Naive thymus-derived CD4-positive, alpha-beta T cell (primary cell): ENCODE measurements at places on chromosomes 5 and 9. TPM values are rescaled to one million over a fixed set of nuclear protein-coding genes. Genes with fewer than 3 reads are reported as not detected.

Gene GLRA1
- total RNA-seq, result not detected

DNA sequence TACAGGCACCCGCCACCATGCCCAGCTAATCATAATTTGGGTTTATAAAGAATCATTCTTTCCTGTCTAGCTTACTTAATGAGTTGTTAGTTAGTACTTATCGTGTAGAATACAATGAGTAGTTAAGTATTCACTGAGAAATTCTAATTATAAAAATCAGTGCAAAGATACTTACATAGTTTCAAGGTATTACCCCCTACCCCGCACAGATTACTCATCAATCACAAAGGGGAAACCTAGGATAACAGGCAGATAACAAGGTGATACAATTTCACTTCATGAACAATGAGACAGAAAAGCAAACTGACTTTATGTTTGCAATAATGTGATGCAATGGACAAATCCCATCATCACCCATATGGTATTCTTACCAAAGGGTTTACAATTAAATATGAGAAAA, 109.6 kb downstream of the FAM174A start:
- H3K4me3 ChIP-seq, result no peak overlapping the region
- no peaks in the 10 kb centered on the region for H3K27me3 ChIP-seq
- no peak overlapping the region for H3K27ac ChIP-seq
- DNase-seq, result no peak
- H3K4me1 ChIP-seq, result no peaks in the 10 kb centered on the region
- H3K36me3 ChIP-seq, result no peaks in the 10 kb centered on the region

DNA sequence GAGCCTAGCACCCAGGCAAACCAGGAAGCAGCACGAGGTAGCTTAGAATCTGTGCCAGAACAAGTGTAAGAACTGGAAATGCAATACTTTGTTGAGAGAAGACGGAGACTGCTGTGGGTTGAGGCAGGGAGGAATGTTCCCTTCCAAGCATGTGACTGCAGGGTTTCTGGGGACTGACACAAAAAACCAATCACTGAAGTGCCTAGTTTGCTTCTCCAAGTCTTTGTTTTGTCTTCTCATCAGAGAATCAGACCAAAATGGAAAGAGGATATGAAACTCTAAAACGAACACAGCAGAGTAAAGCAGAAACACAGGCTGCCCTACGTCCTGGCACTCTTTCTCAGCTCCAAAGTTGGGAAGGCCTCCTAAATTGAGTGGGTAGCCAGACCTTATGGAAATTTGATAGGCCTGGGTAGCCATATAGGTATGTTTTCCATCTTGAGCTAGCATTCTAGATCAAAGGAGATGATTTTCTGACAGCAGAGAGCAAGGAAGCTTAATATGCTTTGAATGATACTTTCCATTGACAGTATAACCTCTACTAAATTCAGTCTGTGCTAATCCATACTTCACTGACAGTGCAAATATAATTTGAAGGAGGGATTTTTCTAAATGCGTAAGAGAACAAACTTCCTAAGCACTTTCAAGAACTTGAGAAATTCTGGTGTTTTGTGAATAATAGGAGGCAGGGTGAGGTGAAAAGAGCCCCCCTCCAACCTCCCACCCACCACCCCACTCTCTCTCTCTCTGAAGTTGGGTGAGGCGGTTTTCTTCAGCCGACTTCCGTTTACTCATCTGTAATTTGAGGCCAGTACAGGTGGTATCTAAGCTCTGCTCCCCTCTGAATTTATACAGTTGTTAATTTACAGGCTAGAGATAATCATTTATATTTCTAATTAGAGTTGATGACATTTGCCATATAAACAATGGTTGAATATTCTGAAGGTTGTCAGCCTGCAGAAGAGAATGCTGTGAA, 5.5 kb downstream of the ADRB2 start:
- H3K36me3 ChIP-seq, result no peaks in the 10 kb centered on the region
- H3K4me1 ChIP-seq, result peaks cover 43% of the 10 kb centered on the region
- H3K27me3 ChIP-seq, result no peaks in the 10 kb centered on the region
- DNase-seq, result no peak
- no peak overlapping the region for H3K27ac ChIP-seq

GRCh38 chr9:137452761-137453642, 6.1 kb downstream of the NSMF start:
- H3K4me3 ChIP-seq, result no peak overlapping the region
- H3K27me3 ChIP-seq, result no peaks in the 10 kb centered on the region
- no peak overlapping the region for H3K27ac ChIP-seq

DNA sequence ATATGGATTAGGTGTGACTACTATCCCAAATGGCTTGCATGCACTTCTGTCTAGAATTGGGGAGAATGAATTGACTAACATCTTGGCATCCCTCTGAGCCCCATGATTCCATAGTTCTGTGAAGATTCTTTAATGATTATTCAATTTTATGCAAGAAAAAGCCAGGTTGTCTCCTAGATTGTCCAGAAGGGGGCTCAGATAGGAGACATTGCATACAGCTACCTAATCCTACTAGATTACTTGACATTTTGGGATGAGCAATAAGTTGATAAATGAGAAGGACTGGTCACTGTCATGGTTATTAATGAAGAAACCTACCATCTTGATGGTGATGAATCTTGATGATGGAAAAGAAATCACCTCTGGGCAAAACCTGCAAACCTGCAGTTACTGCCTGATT, 117.0 kb downstream of the CARTPT start:
- H3K36me3 ChIP-seq, result no peaks in the 10 kb centered on the region
- DNase-seq, result no peak
- no peak overlapping the region for H3K27ac ChIP-seq
